ENCODE measurements at places on chromosomes 6 and 20.

DNA sequence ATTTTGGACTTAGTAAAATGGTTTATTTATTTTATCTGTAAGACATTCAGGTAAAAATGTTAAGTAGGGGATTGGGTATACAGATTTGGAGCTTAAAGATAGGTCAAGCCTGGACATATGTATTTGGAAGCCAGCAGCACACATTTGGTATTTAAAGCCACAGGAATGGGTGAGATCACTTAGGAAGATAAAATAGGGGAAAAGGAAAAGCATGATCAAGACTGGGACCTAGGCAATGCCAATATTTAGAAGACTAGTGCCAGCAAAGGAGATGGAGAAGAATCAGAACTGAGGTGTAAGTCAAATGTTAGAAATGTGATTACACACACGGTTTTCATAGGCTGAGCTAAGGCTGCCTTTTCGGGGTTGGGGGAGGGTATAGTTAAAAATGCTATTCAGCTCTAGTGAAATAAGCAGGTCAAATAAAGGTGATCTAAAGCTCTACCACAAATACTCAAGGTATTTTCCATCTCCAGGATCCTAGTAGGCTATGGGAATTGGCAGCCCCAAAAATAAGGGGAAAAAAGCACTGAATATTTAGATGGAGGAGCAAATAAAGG lies 20.6 kb downstream of the SLC2A12 start:
- DNase-seq, result no peak

DNA sequence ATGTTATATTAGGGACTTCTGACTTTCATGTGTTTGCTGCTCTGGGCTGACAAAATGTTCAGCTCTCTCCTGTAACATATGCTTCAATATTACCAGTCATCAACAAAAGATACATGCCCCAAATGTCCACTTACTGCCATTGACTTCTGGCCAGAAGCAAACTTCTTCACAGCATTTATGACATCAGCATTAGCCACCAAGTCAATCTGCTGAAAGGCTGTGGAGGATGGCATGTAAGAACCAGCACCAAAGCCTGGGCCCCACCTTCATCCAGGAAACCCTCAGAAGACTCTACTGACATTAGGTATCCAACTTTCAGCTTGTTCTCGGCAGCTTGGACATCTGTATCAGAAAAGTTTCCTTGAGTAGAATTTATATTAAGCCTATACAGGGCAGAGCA lies 595.5 kb downstream of the COL12A1 start:
- DNase-seq, result no peak

DNA sequence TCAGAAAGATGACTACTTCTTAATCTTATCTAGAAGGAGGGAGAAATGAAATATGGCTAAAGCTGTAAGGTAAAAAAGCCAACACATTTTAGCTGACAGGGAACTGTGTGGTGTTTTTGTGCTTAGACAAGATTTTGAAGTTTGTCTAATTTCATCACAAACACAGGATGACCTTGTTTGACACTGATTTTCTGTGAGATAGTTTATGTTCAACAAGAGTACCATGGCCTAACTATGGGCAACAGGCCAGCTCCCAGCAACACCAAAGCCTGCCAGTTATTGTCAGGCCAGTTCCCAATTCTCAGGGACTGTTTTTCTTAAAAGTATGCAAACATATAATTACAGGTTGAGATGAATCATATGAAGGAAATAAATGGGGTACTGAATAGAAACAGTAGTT lies 5.5 kb upstream of the ABCF1 start:
- DNase-seq, result no peak

- DNase-seq, result no peak
Observed at GRCh38 chr6:17855381-17855780, 132.1 kb downstream of the KIF13A start.

DNA sequence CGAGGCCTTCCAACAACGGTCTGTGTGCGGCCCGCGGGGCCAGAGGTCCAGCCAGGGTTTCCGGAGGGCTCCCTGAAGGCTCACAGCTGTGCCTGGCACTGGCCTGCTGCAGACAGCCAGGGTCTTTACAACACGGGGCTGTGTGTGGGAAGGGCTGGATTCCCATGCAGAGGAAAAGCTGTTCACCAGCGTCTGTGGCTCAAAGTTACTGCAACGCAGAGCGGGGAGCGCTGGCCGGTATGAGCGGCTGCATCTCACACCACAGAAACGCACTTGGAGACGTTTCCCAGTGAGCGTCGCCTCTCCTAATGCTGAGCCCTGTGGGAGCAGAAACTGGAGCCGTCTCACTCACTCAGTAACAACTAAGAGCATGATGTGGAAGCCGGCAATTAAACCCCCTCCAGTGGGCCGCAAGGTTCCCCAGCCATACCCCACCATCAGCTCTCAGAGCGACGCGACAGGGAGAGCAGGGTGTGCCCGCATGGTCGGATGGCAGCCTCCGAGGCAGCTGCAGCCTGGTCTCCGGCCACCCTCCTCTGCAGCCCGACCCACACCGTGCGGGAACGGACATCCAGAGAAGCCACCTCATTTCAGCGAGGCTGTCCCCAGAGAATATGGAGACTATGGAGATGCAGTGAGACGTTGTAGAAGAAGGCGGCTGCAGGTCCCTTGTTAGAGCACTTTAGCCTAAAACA lies 42.6 kb downstream of the DLL1 start:
- DNase-seq, result no peak

- no peak for DNase-seq
Observed at GRCh38 chr6:132813173-132813856, 1.1 kb upstream of the RPS12 start.

DNA sequence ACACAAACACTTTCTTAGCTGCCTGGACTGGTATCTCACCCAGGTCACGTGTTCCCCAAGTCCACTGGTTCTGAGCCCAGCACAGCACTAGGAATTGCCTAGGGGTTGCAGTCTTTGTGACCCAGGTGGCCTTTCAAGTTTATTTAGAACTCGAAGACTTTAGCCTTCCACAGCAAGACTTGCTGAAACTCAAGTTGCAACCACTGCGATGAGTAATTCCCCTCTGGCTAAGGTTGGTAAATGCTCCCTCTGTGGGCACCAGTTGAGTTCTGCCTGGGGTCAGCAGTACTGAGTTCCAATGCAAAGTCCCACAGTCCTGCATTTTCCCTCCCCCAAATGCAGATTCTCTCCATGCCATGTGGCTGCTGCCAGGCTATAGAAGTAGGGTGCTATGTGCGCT lies 77.6 kb upstream of the MOCS1 start:
- no peak for DNase-seq

GRCh38 chr6:20811109-20811761 lies 277.0 kb downstream of the CDKAL1 start:
- peak; percentile 90 for DNase-seq

DNA sequence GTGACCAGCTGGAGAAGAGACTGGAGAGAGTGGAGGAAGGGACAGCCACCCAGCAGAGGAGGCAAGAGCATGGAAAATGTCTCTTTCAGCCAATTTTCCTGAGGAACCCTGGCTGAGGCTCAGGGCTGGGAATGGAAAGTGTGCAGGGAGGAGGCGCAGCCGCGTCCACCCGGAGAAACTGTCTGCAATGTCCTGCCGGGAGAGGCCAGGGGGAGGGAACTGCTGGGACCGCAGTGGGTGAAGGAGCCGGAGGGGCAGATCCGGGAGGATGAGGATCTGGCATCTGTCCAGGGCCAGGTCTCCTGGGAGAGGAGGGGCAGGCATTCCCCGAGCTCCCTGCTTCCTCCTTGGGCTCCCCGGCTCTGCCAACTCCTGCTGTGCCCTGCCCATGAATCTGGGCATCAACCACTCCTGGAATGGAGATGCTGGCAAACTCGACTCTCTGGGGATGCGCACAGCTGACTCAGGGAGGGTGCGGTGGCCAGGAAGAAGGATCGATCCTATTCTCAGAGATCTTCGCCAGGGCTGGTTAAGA lies 17.4 kb upstream of the HM13 start:
- DNase-seq, result no peak

GRCh38 chr6:2896741-2897140 lies 6.4 kb downstream of the SERPINB9 start:
- no peak for DNase-seq

DNA sequence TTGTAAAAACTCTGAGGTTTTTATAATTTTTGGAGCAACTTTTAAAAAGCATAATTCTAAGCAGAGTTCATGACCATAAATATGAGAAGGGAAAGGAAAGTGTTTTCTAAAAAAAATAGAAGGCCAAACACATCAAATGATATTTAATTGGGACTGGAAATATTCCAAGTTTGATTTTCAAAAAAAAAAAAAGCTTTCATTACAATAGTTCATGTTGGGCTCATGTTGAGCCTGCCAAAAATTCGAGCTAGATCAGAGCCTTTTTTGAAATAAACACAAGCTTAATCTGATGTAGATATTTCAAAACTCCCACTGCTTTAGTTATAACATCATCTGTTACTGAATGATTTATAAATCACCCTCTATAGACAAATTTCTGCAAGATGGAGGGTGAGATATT lies 163.4 kb upstream of the DEFB112 start:
- no peak for DNase-seq

- DNase-seq, result peak; percentile 71
Observed at GRCh38 chr20:16573001-16573965, at the start of gene KIF16B. Gene KIF16B (minus strand): TSS chr20:16573448. CDS start chr20:16573275, 173 bp downstream.

DNA sequence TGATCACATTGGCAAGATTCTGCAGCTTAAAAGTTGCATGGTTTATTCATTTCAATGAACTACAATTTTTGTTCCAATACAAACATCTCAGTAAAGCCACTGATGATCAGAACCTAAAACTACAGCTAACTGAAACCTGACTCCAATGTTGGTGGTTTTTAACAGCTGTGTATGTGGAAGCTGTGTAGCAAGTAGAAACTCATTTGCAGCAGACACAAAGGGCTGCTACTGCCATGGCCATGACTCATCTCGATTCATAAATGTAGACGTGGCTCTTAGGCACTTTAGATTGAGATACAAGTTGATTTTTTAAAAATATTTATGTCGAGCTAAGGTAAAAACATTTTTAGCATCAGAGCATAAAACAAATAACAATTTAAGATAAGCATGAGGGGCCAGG lies 19.5 kb upstream of the MAP3K4 start:
- no peak for DNase-seq

- no peak for DNase-seq
Observed at GRCh38 chr6:85672623-85673022, 29.9 kb upstream of the SYNCRIP start.

DNA sequence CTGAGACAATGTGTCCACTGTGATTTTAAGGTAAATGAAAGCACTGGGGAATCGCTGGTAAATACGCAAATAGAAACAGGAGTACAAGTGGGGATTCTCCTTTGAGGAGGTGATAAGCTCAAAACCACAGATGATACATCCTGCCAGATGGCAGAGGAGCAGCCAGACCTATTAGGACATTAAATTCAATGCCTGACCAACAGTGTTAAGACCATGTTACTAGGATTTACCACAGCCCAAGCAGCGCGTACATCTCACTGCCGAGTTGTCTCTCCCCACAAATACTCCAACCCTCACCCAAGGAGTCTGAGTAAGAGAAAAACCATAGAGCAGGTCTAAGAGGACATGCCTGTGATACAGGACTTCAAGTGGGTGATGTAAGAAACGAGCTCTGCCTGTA lies 68.9 kb upstream of the TULP1 start:
- no peak for DNase-seq

DNA sequence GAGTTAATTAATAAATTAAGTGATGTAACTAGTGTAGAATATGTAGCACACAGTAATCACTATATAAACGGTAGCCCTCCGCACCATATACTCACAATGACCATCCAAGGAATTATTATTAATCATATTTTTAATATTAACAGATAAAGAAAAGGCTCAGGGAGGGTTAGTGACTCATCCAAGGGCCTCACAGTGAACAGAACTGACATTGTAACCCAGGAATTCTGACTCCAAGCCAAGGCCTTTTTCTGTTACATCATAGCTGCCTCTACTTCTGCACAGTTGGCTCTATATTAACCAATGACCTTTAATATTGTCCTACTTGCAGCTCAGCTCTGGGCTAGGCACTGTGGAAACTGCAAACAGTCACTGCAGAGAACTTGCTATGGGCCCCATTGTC lies 117.5 kb upstream of the SIRPG start:
- no peak for DNase-seq

GRCh38 chr6:107202876-107203468 lies 87.7 kb upstream of the BEND3 start:
- no peak for DNase-seq

DNA sequence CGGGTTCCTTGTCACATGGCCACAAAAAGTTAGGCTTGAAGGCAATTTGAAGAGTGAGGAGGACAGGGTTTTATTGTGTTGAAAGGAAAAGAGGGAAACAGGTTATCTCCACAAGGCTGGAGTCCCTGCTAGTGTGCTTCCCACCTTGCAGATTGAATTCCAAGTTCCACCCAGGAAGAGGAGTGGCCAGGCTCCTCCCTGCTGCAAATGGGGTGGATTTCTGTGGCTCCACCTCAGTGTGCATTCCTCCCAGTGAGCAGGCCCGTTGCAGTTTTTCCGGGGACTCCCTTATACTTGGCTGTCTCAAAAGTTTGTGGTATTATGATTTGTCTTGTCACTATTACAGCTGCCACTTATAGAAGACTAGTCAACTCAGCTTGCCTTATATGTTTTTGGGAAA lies 281.8 kb upstream of the PLCB4 start:
- DNase-seq, result no peak
